ENCODE measurements at places on chromosomes 5 and 9.

DNA sequence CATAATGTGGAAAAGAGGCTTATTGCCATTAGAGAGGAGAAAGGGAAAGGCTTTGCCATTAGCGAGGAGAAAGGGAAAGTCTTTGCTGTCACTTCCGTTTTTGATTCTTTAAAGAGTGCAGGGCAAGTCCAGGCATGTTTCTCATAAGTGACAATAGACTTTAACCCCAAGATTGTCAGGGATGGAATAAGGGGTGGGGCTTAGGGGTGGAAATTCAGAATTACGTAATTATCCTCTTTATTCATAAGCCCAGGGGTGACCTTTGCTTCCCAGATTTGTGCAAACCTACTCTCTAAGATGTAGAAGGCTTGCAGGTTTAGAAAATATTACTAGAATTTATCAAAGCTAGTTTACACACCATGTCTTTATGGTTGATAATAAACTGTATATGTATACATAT lies 2.3 kb upstream of the PLK2 start:
- DNase-seq: no peak

DNA sequence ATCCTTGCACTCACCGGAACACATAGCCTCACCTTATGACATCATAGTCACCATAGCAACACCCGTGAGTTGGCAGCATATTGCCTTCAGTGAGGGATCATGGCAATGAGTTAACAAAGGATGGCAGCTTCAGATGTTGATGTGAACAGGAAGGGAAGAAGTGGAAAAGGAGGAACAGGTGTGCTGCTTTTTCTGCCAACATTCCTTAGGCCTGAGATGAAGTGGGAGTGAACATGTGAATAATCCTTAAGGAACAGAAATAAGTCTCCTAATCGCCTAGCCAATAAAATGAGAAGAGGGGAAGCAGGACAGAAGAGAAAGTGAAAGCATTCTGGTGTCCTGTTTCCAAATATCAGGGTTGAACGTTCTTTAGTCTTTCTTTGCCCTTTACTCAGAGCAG lies 360.0 kb downstream of the BRINP1 start:
- peak; percentile 61 for DNase-seq

- DNase-seq: no peak
Observed at GRCh38 chr5:35232124-35232523, 1.8 kb upstream of the PRLR start.

DNA sequence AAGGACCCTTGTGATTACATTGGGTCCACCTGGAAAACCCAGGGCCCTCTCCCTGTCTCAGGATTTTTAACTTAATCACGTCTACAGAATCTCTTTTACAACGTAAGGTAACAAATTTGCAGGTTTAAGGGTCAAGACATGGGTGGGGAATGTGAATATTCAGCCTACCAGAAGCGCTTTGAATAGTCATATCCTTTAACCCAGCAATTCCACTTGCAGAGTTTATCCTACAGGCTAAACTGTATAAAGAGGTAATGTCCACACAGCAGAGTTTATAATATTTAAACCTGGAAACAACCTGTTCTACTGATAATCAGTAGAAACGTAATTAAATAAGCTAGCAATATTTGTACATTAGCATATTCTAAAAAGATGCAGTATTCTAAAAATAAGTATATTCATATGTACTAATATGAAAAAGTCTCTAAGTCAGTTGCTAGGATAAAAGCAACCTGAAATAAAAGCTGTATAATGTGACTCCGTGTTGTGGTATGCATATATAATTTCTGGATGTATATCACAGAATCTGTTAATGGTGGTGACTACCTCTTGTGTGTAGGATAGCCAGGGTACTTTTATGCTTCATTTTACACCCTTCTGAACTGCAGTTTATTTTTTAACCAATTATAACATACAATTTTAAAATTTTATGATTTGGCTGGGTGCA lies 14.1 kb upstream of the NIPAL4 start:
- no peak for DNase-seq

GRCh38 chr9:134385915-134386314 lies 59.7 kb downstream of the RXRA start:
- DNase-seq: no peak

DNA sequence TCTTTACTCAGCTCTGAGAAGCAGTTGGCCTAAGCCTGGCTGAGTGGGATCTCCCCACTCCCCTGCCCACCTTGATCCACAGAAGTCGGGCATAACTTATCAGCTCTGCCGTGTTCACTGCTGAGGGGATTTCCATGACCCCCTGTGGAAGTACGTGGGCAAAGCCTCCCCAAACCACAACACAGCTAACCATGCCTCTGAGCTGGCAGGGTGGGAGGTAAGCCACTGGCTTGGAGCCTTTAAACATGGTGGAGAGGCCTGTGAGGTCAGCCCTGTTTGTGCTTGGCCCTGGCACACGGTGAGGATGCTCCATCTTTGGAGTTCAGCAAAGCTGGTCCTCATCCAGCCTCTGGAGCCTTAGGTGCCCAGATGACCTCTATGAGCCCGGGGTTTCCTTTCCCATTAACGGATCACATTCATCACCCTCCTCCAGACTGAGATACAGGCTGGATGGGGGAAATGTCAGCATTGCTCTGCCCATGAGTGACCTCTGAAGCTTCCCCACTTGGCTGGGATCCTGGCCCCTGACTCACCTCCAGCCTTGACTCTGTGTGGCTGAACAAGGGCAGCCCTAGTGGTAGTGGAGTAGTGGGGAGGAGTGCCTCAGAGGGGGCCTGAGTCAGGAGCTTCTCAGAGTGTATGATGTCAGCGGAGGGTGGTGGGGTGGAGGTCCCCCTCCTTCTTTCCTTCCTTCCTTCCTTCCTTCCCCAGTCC lies 6.2 kb downstream of the PDLIM4 start:
- DNase-seq: peak; percentile 98

GRCh38 chr5:24162343-24162742 lies 482.4 kb downstream of the CDH10 start:
- no peak for DNase-seq

DNA sequence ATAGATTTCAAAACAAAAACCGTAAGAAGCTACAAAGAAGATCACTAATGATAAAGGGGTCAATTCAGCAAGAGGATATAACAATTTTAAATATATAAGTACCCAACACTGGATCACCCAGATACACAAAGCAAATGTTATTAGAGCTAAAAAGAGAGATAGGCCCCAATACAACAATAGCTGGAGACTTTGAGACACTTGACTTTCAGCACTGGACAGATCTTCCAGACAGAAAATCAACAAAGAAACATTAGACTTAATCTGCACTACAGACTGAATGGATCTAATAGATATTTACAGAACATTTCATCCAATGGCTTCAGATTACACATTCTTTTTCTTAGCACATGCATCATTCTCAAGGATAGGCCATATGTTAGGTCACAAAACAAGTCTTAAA lies 46.3 kb upstream of the TAF1L start:
- DNase-seq: no peak

DNA sequence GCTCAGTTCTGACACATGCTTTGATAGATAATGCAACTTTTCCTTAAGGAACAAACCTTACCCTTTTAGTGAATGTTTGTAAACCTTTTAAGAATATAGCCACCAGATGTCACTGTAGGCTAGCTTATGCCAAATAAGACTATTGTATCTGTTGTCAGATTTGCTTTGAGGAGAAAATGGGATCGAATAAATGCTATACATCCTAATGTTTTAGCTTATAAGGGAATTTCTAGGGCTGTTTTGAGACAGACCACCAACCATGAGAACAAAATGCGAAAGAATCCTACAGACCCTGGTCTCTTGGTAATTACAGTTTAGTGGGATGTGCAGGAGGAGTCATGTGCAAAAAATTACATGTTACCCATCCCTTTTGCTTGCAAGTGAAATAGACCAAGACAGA lies 127.6 kb upstream of the NMUR2 start:
- peak; percentile 50 for DNase-seq

DNA sequence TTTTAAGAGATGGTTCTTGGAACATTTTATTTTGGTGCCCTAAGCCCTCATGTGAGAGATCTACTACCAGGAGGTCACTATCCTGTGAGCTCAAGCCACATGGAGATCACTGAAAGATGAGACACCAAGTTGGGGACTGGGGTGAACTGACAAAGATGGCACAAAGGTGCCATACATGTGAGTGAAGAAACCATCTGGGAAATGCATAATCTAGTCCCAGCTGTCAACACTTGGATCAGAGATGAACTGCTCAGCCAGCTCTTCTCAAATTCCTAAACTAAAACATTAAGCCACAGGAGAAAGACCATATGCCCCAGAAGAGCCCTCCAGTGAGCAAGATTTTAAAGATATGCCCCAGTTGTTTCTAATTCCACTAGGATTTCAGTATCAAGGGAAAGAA lies 22.2 kb upstream of the MYOT start:
- DNase-seq: peak; percentile 46

DNA sequence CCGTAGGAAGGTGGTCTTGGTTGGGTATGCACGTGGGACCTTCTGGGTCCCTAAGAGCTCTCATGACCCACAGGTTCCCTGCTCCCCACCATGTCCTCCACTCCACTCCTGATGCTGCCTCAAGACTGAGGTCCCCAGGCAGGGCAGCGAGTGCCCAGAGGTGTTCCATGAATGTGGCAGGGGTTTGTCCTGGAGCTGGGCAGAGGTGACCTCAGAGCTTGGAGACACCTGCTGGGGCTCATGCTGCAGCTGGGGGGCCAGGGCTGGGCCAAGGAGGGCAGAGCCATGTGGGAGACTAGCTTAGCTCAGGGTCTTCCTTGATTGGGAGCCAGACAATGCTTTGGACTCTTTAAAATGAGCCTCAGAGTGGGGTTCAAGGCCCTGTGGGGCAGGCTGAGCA lies 74.0 kb upstream of the PITX1 start:
- DNase-seq: no peak

- no peak for DNase-seq
Observed at GRCh38 chr5:42487077-42487476, 63.8 kb downstream of the GHR start.

- no peak for DNase-seq
Observed at GRCh38 chr5:131644370-131644769, 9.3 kb upstream of the RAPGEF6 start.

DNA sequence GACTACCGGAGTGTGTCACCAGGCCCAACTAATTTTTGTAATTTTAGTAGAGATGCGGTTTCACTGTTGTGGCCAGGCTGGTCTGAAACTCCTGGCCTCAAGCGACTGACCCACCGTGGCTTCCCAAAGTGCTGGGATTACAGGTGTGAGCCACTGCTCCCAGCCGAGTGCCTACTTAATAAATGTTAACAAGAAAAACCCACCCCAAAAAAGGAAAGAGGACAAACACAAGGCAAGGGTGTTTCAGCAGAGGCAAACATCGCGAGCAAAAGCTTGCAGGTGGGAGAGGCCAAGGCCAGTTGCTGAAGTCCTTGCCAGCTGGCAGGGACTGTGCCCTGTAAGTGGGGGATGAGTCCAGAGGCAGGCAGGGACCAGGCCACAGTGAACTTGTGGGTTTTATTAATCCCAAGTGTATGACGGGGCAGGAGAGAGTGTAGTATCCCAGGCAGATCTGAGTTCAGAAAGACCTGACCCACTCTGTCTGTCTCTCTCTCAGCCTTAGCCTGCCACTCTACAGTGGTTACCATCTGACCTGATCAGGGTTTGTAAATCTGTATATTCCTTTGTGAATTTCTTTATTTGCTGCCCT lies 6.4 kb upstream of the FPGS start:
- DNase-seq: peak; percentile 56

DNA sequence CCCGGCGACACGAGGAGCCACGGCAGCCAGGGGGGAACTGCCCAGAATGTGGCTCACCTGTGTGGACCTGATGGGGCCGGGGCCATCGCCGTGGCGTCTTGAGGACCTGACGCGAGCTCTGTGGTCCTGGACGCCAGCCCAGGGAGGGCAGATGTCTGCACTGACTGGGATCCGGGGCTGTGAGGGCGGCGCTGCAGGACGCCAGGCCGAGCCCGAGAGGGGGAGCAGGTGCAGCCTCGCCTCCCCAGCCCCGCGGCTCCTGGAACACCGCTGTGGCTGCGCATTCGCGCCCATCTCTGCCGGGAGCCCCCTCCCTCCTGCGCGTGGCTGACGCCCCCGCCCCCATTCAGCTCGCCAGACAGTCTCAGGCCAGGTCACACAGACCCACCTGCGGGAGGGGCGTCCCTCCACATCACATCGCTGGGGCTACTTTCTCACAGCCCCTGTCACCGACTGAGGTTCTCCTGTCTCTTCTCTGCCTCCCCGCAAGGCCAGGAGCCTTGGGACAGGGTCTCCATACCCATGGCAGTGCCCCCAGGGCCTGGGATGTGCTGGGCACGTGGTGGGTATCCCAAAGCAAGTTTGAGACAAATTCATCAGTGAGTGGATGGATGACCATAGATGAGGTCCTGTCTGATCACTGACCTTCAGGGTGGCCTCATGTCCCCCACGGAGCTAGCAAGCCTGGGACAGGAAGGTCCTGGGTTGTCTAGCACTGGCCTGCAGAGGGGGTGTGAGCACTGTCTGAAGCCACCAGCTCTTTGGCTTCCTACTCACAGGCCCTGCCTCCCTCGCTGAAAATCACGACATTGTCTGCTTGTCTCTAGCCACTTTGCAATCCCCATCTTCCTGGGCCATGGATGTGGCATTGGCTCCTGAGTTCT lies 47.3 kb downstream of the RASGEF1C start:
- no peak for DNase-seq

GRCh38 chr5:13034061-13034460 lies 910.4 kb downstream of the DNAH5 start:
- no peak for DNase-seq

DNA sequence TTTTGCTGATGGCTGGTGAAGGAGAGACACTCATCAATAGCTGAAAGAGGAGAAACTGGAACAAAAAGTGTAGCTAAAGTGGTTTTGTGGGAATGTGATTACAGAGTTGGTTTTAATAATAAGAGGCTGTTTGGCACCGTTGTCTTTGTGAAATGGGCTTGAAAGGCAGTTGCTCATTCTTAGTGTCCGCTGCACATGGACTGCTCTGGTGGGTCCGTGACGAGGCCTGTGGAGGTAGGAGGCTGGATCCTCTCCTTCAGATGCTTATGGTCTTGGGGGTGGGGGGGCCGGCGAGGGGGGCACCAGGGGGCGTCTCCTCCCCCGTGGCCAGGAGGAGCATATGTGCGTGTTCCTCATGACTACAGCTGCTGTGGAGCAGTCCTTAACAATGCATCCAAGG lies 29.8 kb downstream of the FUBP3 start:
- no peak for DNase-seq

- DNase-seq: peak; percentile 57
Observed at GRCh38 chr5:116075191-116075831, 9.5 kb upstream of the COMMD10 start.

DNA sequence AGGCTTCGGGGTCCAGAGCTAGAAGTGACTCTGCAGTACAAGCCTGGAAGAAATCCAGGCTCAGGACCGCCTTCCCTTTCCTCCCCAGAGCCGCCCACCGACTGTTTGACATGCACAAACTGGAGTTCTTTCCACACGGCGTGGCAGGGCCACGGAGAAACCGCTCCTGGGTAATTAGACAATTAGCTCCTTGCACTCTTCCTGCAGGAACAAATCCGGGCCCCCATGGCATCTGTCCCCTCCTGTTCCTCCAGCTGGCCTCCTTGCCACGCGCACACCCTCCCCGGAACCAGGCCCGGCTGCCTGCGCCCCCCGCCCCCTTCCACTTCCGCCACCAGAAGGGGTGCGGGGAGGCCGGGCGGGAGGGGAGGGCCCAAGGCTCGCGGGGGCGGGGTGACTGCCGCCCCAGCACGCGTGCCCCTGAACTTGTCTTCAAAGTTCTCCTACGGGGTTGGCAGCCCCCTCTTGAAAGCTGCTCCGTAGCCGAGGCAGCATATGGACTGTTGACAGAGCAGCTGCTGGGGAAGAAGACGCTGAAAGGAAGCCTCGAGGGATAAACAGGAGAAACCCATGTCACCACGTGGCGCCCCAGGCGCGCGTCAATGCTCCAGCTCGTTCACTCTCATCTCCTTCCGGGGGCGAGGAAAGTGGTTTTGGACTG lies 74.3 kb downstream of the SEC61B start:
- no peak for DNase-seq

Data from amniotic epithelial cell (primary cell).